Nephron progenitor cell (in vitro differentiated cells): ENCODE measurements at places on chromosomes 7 and 10.
A peak's percentile ranks its signal among the peaks of the same experiment; 100 is the strongest.

GRCh38 chr7:30352169-30352568 lies 67.8 kb downstream of the ZNRF2 start:
- DNase-seq = no peak

DNA sequence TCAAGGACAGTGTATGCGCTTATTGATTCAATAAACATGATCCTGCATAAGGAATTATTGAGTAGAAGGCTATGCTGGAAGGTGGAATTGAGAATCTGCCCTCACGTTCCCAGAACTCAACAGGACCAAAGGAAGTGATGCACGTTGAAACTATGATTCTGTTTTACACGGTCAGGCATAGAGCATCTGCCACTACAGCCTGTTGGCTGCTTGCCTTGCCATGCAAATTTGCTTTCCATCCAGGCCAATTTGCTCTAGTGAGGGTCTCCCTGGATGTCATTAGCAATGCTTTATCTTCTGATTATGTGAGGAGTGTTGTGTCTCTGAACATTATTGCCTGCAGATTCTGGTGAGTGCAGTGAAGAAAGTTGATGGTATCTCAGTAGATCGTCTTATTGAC lies 132.9 kb downstream of the ADRA2A start:
- no peak for DNase-seq

- no peak for DNase-seq
Measured at GRCh38 chr10:84015877-84016595, 123.3 kb upstream of the GHITM start.

GRCh38 chr7:25844102-25844870 lies 307.7 kb upstream of the NFE2L3 start:
- no peak for DNase-seq

DNA sequence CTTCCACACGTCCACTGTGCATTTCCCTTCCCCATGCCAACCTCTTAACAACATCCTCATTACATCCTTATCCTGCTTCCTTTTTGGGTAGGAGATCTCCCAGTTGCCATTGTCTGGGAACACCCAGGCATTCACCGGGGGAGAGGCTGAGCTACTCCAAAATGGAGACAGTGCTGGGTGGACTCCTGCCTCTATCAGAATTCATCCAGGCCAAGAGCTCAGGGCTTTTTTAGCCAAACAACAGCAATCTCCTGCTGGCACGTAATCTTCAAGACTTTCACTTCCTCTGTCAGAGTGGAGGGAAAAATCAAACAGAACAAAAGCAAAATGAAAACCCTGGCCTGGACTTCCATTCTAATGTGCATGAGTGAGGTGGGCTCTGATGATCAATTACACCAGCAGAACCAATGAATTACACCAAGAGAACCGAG lies 245.0 kb downstream of the PRPF18 start:
- DNase-seq = no peak

GRCh38 chr7:44607141-44608068 lies 978 bp downstream of the OGDH start:
- DNase-seq = no peak

DNA sequence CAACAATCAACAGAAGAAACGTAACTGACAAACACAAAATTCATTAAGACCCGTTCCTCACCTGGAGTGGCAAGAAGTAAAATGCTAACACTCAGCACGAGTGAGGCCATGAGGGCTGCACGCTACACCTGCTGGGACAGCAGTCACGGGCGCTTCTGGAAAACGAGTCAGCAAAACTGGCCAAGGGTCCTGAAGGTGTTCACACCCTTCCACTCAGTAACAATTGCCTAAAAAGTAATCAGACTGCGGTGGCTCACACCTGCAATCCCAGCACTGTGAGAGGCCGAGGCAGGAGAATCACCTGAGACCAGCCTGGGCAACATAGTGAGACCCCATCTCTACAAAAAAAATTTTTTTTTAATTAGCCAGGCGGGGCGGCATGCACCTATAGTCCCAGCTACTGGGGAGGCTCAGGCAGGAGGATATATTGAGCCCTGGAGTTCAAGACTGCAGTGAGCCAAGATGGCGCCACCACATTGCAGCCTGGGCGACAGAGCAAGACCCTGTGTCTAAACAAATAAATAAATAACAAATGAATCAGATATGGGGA lies 199.1 kb downstream of the MAD1L1 start:
- DNase-seq = no peak

- DNase-seq = peak; percentile 13
Measured at GRCh38 chr10:86291616-86292340, 74.8 kb downstream of the GRID1 start.

DNA sequence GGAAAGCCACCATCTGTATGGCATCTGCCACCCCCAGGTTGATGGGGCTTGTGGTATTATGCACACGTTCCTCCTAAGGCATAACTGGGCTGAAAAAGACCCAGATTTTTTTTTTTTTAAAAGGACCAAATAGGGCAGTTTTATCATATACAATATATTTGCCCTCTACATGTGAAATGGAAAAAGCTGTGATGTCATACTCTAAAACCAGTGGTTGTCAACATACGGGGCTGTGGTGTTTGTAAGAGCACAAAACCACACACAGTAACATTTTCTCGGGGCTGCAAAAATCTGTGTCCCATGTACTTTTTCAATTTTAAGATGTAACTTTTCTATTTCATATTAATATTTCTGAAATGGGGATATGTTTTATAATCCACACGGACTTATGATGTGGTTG lies 34.9 kb downstream of the FAM171A1 start:
- DNase-seq = no peak

GRCh38 chr7:155752756-155753445 lies 59.4 kb downstream of the SHH start:
- DNase-seq = no peak

GRCh38 chr10:89837165-89838043 lies 136.0 kb downstream of the KIF20B start:
- no peak for DNase-seq

GRCh38 chr10:7470371-7470770 lies 59.5 kb upstream of the SFMBT2 start:
- DNase-seq = no peak

DNA sequence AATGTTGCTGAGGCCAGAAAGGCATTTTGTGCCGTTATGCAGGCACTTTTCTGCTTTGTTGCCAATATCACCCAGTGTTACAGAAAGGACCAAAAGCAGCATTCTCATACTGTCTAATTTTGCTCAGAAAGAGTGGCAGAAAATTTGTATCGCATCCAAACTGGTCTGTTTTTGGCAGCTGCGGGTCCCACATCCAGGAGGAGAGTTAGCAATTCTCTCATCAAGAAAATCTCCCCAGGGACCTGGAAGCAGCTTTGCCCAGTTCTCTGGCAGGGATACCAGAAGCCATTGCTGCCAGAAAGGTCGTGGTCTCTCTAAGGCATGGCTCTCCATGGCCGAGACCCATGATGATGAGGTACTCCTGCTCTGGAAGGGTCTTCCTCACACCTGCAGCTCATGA lies 489.2 kb upstream of the ZMIZ1 start:
- DNase-seq = no peak

- DNase-seq = no peak
Measured at GRCh38 chr7:156722043-156722826, 81.7 kb downstream of the RNF32 start.

GRCh38 chr7:3089493-3089892 lies 45.8 kb upstream of the CARD11 start:
- DNase-seq = peak; percentile 50

- DNase-seq = no peak
Measured at GRCh38 chr10:109895095-109895818, 28.1 kb downstream of the XPNPEP1 start.

GRCh38 chr7:15476531-15476918 lies 85.3 kb downstream of the AGMO start:
- DNase-seq = no peak

DNA sequence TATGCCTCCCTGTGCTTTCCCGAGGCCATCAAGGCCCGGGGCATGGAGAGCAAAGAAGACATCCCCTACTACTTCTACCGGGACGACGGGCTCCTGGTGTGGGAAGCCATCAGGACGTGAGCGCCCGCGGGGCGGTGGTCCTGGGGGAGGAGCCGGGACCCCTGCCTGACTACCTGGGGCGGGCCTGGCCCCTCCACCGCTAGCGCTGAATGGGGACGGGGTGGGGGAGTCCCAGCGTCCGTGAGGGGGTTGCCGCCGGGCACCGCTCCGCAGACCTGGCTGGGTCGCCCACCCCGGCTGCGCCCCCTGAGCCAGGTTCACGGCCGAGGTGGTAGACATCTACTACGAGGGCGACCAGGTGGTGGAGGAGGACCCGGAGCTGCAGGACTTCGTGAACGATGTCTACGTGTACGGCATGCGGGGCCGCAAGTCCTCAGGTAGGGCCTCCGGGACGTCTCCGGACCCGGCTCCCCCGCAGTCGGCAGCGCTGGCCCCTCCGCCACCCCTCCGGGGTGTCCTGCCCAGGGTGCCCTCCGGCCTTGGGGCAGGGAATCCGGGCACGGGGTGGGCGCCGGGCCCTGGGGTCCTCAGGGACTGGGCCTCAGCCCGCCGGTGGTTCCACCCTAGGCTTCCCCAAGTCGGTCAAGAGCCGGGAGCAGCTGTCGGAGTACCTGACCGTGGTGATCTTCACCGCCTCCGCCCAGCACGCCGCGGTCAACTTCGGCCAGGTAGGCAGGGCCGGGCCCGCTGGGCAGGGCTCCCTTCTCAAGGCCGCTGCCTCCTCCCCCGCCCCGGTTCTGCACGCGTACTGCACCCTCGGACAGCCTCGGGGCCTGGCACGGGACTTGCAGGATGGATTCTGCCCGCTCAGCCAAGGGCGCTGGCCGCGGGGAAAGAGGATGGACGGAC lies 69.3 kb downstream of the ALOX5 start:
- no peak for DNase-seq

GRCh38 chr10:22690158-22690557 lies 24.2 kb downstream of the PIP4K2A start:
- no peak for DNase-seq

DNA sequence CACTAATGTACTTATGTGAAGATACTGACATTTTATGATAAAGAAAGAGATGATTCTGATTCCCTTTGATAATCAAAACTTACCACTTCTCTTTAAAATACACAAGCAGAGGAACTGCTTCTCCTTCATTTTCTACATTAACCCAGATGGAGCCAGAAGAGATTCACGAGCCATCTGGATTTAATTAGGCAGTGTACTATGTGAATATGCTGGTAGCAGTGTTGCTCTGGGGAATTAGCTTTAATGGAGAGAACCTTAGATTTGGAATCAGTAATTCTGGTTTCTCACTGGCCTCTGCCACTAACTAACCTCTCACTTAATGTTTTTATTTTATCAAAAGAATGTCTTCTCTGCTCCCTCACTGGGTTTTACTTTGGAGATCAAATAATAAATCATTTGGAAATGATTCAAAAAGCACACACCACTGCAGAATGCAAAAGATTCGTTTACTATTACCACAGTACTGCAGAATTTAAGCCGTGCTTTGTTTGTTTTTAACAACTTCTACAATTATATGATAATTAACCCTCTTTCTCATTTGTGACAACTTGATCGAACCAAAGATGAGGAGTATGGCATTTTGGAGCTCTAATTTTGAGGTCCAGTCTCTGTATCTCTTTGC lies 77.5 kb upstream of the PHYHIPL start:
- peak; percentile 2 for DNase-seq

- DNase-seq = no peak
Measured at GRCh38 chr10:18906636-18907035, 142.0 kb upstream of the MALRD1 start.
